ENCODE measurements at places on chromosomes 5 and 9.

DNA sequence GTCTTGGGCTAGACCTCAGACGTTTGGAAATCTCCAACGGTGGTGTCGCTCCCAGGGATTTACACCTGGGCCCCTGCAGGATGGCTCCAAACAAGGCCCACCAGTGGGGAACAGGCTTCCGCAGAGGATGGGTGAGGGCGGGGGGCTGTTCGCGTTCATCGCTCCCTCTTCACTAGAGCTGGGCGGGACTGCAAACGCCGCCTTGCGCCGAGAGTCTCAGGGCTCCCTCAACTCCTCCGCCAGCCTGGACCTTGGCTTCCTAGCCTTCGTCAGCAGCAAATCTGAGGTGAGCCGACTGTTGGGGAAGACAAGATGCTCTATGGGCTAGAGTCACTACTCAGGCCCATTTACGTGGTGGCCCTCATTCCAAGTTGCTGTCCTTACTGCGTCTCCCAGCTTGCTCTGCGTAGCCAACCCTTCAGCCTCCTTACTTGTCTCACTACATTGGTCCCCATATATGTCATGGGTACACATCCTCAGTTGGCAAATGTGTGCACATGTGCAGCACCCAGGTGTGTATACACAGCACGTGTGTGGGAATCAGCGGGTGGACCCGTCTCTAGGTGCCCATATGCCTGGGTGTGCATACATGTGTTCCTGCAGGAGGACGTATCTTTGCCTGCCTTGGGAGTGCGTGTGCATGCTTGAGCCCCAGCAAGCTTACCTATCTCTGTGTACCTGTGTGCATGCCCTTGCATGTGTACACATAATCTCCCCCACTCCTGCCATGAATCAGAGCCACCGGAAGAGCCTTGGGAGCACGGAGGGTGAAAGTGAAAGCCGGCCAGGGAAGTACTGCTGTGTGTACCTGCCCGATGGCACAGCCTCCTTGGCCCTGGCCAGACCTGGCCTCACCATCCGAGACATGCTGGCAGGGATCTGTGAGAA, 10.5 kb downstream of the RGS14 start:
- peak overlapping the region; percentile 53 for H3K4me3 ChIP-seq
- no peaks in the 10 kb centered on the region for H3K27me3 ChIP-seq
- peaks cover 53% of the 10 kb centered on the region for H3K36me3 ChIP-seq
- H3K4me1 ChIP-seq = peaks cover 43% of the 10 kb centered on the region
- peak overlapping the region; percentile 84 for H3K27ac ChIP-seq

DNA sequence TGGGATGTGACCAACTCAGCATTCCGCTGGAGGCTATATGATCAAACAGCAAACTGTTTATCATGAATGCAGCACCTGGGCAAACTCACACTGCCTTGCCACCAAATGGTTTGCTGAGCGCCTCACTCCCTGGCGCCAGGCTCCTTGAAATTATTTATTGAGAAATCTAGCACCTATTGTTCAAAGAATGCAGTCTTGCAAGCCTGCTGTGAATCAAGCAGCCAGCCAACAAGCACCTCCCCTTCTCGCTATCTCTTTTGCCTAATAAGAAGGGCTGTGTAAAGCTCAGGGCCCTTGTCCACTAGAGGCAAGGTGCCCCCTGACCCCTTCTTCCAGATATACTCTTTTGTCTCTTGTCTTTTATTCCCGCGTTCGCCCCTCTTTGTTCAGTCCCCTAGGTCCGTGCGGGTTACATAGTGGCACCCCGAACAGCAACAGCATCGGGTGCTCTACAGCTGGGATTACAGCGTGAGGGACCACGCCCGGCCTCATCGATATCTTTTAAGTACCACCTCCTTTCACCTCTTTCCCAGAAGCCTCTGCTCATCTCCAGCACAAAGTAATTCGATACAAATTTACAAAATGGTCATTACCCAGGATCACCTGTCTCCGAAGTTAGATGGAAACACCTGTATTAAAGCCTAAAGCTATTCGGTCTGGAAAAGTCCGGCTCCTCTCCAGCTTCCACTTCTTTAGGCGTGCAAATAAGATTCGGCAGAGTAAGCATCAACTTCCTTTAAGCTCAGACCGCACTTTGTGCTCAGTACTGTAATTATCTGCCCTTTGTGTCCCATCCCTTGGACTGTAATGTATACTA, 896 bp downstream of the RIGI start:
- no peaks in the 10 kb centered on the region for H3K27me3 ChIP-seq
- H3K4me3 ChIP-seq = peak overlapping the region; percentile 89
- H3K4me1 ChIP-seq = peaks cover 30% of the 10 kb centered on the region
- peaks cover 22% of the 10 kb centered on the region for H3K36me3 ChIP-seq
- DNase-seq = peak; percentile 18

- H3K4me1 ChIP-seq = no peaks in the 10 kb centered on the region
- H3K36me3 ChIP-seq = no peaks in the 10 kb centered on the region
- no peak overlapping the region for H3K27ac ChIP-seq
- H3K4me3 ChIP-seq = no peak overlapping the region
Observed at GRCh38 chr9:84432746-84433145, 92.2 kb upstream of the SLC28A3 start.

- H3K4me1 ChIP-seq = no peaks in the 10 kb centered on the region
- DNase-seq = no peak
- no peak overlapping the region for H3K4me3 ChIP-seq
- H3K36me3 ChIP-seq = no peaks in the 10 kb centered on the region
- peaks cover 43% of the 10 kb centered on the region for H3K27me3 ChIP-seq
Observed at GRCh38 chr9:126658956-126659555, 45.3 kb downstream of the LMX1B start.

GRCh38 chr5:143244000-143244736, 159.3 kb downstream of the NR3C1 start:
- DNase-seq = no peak
- peak overlapping the region; percentile 5 for H3K27ac ChIP-seq
- H3K4me3 ChIP-seq = no peak overlapping the region
- H3K36me3 ChIP-seq = no peaks in the 10 kb centered on the region

DNA sequence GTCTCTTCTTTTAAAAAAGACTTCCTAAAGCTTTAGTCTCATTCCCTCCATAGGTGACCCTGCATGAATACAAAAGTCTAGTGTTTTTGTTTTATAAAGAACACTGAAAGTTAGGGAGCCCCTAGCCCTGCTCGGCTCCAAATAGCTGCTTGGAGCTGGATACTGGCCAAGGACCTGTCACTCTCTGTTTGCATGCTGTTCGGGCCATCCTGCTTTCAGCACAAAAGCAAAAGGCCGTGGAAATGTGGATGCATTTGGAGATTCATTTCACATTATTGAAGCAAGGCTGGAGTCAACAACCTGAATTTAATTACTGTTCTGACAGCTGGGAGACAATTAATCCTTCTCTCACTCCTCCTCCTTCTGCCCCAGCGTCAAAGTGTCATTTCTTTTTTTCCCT, 151.7 kb upstream of the NMUR2 start:
- no peaks in the 10 kb centered on the region for H3K4me1 ChIP-seq
- no peak overlapping the region for H3K4me3 ChIP-seq

DNA sequence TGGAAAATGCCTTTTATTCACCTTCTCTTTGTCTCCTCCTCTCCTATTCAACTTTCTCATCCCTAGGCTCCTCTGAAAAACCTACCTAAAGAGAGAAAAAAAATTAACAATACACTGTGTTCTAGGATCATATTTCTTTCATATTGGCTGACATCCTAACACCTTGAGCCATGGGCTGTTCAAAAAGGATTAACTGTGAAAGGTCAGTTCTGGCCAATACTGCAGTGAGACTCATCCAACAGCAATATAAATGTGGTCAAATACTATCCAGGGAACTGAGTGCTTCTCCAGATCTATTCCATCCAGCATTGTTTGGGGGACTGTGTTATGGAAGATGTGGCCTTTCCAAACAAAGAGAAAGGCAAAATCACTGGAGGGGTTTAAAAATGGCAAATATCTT, 131.1 kb upstream of the MOCS2 start:
- no peak for DNase-seq
- H3K4me3 ChIP-seq = no peak overlapping the region

DNA sequence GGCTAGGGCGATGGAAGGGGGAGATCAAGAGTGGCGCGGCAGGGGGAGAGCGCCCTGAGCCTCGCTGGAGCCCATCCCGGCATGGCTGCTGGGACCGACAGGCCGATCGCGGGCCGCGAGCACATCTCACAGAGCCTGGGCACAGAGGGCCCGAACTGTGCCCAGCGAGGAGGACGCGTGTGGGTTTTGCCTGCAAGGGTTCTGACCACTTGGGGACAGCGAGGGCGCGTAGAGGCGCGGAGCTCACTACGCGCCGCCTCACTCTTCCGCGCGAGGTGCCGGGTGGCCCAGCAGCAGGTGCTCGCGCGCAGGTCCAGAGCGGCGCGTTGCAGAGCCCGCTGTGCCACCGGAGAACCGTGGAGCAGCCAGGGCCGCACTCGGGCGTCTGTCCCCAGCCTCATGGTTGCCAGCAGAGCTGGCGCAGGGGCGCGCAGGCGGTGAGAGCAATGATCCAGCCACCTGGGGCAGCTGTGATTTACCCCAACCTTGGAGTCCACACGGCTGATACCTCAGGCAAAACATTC, 16.3 kb upstream of the PITX1 start:
- H3K4me3 ChIP-seq = no peak overlapping the region
- no peak for DNase-seq
- H3K27ac ChIP-seq = no peak overlapping the region
- H3K36me3 ChIP-seq = no peaks in the 10 kb centered on the region
- H3K27me3 ChIP-seq = peaks cover 97% of the 10 kb centered on the region
- H3K4me1 ChIP-seq = no peaks in the 10 kb centered on the region

- H3K4me1 ChIP-seq = no peaks in the 10 kb centered on the region
- H3K4me3 ChIP-seq = no peak overlapping the region
- no peak for DNase-seq
Observed at GRCh38 chr5:158897444-158898160, 202.1 kb downstream of the EBF1 start.

DNA sequence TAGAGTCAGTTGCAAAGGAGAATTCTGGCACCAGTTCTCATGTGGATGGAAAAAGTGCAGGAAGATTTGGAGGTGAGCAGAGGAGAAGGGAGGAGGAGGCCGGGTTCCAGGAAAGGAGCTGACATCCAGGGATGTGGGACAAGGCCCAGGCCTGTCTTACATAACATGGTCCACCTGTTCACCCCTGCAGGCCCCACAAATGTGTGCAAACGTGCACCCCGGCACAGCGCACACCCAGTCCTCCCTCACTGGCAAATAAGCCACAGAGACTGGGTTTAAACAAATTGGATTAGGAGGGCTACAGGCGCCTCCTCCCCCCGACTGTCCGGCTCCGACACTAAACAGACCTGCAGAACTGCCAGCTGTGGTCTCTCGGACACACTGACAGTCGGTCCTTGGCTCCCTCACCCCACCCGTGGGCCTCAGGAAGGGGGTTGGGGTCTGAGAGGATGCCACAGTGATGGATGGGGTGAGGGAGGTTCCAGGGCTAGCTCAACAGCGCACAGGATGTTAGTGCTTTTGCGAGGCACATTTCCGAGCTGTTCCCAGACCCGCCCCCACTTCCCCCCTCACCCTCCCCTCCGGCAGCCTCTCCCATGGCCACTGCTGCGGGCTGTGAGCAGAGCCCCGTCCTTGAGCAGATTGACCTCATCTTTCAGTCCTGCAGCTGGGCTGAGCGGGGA, 43.4 kb upstream of the IL17B start:
- peaks cover 53% of the 10 kb centered on the region for H3K27me3 ChIP-seq
- DNase-seq = no peak
- H3K4me1 ChIP-seq = no peaks in the 10 kb centered on the region
- no peak overlapping the region for H3K27ac ChIP-seq

DNA sequence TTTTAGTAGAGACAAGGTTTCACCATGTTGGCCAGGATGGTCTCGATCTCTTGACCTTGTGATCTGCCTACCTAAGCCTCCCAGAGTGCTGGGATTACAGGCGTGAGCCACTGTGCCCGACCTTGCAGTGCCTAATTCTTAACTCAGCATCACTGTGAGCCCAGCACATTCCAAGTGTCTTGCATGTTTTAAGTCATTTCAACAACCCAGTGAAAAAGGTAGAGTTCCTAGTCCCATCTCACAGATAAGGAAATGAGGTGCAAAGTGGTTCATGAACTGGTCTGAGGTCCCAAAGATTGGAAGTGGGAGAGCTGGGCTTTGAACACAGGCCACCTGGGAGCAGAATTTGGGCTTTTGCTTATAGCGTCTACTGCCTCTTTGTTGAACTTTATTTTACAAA, 68.0 kb downstream of the ZNF366 start:
- H3K27ac ChIP-seq = no peak overlapping the region
- peaks cover 2% of the 10 kb centered on the region for H3K36me3 ChIP-seq
- no peaks in the 10 kb centered on the region for H3K4me1 ChIP-seq
- H3K27me3 ChIP-seq = peaks cover 34% of the 10 kb centered on the region
- H3K4me3 ChIP-seq = no peak overlapping the region

DNA sequence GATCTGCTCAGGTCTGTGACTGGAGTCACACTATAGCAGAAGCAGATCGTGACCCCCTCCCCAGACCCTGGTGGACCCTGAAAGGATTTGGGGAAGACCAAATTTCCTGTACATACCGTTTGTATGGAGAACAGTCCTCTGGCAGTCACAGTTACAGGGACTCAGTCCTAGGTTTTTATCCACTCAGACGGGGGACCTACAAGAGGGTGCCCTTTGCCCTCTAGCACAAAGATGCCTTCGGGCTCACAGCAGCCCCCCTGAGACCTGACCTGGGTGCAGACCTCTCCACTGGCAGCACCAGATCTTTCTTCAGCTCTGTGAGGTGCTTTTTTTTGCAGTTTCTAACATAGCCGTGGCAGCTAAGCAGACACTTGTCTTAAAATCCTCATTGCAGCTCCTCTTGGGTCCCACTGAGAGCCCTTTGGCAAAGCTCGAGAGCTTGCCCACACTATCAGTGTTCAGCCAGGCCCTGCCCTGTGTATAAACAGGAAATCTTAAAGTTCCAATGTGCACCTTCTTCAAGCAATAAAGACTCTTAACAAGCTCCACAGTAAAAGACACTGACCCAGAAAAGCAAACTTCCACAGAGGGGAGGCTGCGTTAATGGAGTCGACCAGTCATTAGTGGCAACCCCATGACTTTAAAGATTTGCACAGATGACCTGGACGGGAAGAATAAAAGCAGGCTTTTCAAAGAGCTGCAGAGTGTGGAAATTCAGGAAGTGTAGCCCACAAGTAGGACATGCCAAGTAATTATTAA, 71.8 kb upstream of the LHFPL2 start:
- H3K27ac ChIP-seq = no peak overlapping the region
- H3K4me1 ChIP-seq = no peaks in the 10 kb centered on the region
- H3K36me3 ChIP-seq = peaks cover 2% of the 10 kb centered on the region
- DNase-seq = no peak
- peaks cover 11% of the 10 kb centered on the region for H3K27me3 ChIP-seq

GRCh38 chr5:98106116-98107031, 667.1 kb upstream of the RGMB start:
- no peak overlapping the region for H3K27ac ChIP-seq
- no peak for DNase-seq
- no peaks in the 10 kb centered on the region for H3K4me1 ChIP-seq
- H3K36me3 ChIP-seq = no peaks in the 10 kb centered on the region
- H3K4me3 ChIP-seq = no peak overlapping the region

DNA sequence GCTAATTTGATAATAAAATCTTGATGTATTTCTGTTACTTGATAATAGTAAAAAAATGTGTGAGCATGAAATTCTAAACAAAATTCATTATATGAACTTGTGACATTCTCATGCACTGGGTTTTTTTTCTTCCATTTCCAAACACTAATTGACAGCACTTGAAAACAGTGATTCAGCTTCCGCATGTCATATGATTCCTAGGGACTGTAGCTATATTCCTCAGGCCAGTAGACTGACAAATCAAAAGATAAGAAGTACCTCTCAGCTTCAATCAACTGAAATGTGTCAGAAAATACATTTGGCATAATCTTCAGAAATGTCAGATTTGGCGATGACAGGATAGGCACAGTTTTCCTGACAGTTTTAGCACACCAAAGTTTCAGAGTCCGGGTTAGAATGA, 52.5 kb downstream of the EFNA5 start:
- no peaks in the 10 kb centered on the region for H3K36me3 ChIP-seq
- no peak overlapping the region for H3K4me3 ChIP-seq
- DNase-seq = no peak
- peaks cover 6% of the 10 kb centered on the region for H3K4me1 ChIP-seq
- H3K27ac ChIP-seq = no peak overlapping the region
- peaks cover 16% of the 10 kb centered on the region for H3K27me3 ChIP-seq
